Adipocyte (in vitro differentiated cells): ENCODE measurements at places on chromosomes 2 and 18.

DNA sequence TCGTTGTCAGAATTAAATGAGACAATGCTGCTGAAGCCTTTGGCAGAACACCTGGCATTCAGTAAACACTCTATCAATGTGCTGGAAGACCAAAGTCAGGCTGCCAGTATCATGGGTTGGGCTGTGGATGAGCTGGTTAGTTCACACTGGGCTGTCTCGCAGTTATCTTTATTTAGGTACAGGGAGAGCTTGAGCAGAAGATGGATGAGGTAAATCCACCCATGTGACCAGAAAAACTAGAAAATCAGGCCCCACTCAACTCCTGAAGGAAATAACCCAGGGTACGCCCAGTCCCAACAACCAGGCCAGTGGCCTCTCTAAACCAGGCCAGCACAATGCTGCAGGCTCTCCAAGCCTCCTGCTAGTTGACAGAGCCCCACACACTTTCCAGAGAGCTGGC is 330.3 kb downstream of the TNS1 start:
- no peak for DNase-seq

DNA sequence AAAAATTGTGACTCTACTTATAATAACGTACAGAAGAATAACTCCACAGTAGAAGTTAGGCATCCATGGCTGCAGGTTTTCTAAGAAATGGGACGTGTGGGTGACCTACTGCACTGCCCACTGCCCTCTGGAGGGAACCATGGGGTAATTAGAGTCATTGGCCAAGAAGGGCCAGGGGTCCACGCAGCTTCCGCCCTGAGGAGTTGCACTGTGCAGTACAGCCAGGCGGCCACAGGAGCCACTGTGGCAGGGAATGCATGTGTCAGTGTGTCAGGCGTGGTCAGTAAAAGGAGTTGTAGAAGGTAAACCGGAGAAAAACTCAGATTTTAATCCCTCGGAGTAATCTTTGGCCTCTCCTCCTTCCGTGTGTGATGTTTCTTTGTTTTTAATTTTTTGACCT is 24.8 kb downstream of the NCK2 start:
- no peak for DNase-seq

- peak; percentile 18 for DNase-seq
These were observed 14.0 kb downstream of the SMARCAL1 start for GRCh38 chr2:216426166-216426777.

GRCh38 chr2:60441800-60442199 is 111.7 kb downstream of the BCL11A start:
- peak; percentile 45 for DNase-seq

GRCh38 chr2:176573612-176574483 is 304.6 kb downstream of the MTX2 start:
- DNase-seq, result no peak

DNA sequence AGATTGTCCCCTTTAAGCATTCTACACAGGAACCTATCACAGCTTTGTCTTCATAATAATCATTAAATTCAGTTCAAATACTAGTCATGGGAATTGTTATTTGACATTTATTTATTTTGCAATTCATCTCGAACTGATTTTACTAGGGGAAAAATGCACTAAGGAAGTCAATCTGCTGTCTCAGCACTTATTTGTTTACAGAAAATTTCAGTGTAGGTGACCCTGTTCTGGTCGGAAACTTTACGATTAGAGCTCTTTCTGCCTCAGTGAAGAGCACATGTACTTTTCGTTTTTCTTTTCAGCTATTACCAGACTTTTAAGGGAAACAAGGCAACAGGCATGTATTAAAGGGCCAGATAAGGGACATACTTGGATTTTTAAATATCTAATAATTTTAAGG is 1405.7 kb upstream of the ZEB2 start:
- DNase-seq, result no peak

DNA sequence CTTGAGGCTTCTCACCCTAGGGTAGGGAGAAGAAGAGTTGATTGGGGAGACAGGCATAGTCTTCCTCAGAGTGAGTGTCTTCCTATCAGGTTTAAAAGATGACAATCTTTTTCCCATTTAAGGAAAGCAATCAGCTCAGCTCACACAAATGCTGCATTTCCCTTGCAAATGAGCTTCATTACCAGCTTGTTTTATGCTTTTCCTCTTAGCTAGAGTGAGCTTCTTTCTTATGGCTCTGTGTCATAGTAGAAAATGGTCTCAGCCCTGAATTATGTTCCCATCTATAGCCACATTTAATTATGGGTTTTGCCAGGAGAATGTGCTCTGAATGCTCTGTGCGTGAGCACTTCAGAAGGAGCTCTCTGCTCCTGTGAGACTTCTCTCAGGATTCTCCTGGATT is 112.8 kb upstream of the NCK2 start:
- no peak for DNase-seq

DNA sequence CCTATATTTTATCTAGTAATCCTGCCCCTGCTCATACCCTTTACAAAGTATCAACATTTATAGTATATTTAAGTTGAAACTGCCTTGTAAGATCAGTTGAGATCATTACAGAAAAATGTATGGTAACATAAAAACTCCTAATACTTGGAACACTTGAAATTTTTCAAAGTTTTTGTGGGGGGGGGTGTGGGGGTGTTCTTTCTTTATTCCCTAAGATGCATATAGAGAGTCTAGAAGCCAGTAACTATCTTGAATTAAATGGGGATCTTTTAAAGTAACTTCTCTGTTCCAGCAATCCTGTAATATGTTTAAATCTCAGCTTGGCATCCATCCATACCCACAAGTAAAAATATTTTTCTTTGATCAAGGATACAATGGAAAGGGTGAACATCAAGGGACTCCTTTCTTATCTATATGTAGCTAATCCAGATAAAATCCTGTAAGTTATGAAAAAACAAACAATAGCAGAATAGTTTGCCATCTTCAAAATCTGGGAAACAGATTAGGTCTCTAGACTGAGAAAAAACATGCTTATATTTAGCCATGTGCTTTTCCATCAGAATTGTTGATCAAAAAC is 455.3 kb downstream of the MEIS1 start:
- DNase-seq, result peak; percentile 37

GRCh38 chr18:29849144-29849543 is 1193.4 kb downstream of the DSC3 start:
- peak; percentile 25 for DNase-seq

- no peak for DNase-seq
These were observed 175.4 kb downstream of the DPP4 start for GRCh38 chr2:161898633-161899032.

DNA sequence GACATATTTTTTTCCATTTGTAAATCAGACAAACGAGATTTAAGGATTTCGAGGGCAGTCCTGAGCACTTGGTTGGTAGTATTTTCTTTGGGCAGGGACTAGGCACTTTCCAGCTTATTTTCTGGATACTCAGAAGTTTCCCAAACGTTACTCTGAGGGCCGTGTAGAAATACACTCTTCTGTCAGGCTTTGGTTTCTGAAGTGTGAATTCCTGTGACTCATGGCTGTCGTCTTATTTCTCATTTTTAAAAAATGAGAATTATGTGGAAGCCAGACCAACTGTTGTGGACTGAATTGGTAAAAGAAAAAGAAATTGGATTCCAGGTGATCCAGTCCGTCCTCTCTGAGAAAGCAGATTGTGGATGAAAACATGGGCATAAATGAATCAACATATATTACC is 658.6 kb upstream of the FANCL start:
- DNase-seq, result peak; percentile 48

DNA sequence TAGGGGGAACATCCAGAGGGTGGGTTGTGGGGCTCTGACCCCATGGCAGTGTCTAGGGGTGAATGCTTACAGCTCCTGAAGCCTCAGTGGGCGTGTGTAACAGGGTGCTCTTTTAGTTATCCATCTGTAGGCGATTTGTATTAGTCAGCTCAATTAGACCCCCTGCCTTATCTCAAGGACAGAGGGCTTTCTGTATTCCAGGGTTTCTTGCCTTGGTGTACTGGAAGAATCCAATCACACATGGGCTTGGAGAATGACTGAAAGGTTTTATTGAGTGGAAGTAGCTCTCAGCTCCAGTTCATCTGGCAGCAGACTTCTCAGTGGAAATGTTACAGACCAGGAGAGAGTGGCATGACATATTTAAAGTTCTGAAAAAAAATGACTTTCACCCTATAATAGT is 334.0 kb upstream of the GCFC2 start:
- DNase-seq, result no peak

- DNase-seq, result no peak
These were observed 72.1 kb upstream of the PXDN start for GRCh38 chr2:1816414-1816911.
